ENCODE measurements at places on chromosomes 3 and 15. TPM values are rescaled to one million over a fixed set of nuclear protein-coding genes. Genes with fewer than 3 reads are reported as not detected.

GRCh38 chr15:86837294-86838061 is 757.8 kb downstream of the AGBL1 start:
- no peak for DNase-seq

- DNase-seq, result peak; percentile 86
Observed at GRCh38 chr3:151431940-151432339, 28.9 kb downstream of the IGSF10 start.

- no peak for DNase-seq
Observed at GRCh38 chr3:132396255-132396654, 21.0 kb upstream of the DNAJC13 start.

DNA sequence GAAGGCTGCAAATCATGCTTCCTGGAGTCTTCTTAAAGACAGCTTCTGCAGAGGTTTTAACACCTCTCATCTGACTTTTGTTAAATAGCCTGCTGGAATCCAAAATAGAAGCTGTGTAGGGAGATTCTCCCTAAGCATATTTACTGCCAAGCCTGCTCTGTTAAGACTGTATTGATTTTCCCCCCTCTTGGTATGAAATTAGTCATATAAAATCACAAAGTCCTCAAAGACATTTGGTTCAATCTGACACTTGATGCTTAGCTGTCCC is 94.6 kb downstream of the ITPR1 start:
- DNase-seq, result no peak

Gene ZNF774
- total RNA-seq, result 2.3 TPM

GRCh38 chr3:54899273-54899672 is 28.6 kb downstream of the LRTM1 start:
- no peak for DNase-seq

DNA sequence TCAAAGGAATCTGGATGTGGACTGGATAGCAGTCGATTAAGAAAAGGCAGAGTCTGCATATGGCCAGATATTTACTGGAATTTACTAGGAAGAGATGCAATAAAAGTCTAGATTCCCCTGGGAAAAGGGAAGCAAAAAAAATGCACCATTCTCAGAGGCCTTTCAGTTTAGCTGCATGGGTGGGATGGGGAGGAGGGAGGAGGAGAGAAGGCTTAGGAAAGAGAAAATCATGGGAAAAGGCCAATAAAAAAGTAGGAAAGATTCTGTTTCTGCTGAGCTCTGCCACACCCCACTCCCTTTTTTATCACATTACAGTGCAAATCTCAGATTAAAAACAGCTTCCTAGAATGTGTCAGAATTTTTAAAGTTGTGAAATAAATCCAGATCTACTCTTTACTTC is 103.6 kb downstream of the ADAMTS9 start:
- peak; percentile 52 for DNase-seq

DNA sequence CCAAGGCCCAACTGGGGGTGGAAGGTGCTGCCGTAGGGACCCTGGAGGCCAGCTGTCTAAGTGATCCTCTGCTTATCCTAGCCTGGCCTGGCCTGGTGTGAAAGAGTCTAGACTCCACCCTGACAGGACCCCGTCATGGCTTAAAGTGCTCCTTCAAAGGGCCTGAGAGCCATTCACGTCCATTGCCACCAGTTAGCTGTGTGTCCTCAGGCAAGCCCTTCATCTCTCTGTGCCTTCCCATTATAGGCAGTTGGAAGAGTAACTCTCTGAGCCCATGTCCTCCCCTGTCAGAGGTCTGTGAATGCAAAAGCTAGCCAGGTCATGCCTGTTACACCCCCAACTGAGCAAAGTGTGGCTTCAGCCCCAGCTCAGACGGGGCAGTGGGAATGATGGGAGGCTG is 9.1 kb upstream of the DNAH1 start:
- DNase-seq, result no peak

DNA sequence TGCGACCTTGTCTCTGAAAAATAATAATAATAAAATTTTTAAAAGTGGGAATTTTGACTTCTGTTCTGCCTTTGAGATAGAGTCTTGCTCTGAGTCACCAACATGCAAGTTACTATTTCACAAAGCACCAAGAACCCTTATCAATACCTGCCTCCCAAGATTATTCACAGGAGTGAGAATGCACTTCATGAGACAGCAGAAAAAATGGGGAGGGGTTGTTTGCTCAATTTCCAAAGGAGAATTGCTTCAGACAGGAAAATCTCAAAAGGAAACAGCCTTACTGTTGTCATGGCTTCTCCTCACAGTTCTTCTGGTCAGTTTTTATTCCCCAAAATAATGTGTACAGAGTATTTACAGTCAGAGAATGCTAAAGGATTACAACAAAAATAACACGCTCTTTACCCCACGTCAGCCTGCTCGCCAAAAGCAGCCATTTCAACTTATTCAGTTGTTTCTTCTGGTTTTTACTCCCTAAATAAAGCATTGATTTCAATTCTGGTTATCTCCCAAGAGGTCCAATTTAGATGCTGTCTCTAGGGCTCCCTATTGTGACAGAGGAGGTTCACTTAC is 89.0 kb downstream of the PPCDC start:
- DNase-seq, result peak; percentile 57

DNA sequence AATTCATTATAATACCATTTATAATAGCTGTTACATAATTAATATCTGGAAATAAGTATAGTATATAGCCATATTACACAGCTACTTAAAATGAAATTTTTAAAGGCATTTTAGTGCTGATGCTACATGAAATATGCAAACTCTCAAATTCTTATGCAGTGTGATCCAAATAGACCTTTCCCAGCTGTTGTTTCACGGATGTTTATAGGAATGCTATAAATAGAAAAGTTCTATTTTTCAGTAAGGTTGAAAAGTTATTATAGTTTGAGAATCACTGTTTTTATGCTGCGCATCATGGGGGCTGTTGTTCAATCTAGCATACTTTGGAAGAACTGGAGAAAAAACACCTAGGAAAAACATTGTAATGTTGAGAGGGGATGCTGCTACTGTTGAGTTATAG is 147.7 kb upstream of the TRIM42 start:
- DNase-seq, result no peak

GRCh38 chr3:170128259-170128976 is 53.1 kb downstream of the PHC3 start:
- no peak for DNase-seq

Gene GPR160
- total RNA-seq, result 0.90 TPM

Gene RNU5B-1
- total RNA-seq, result not detected

Gene MOBP
- total RNA-seq, result not detected

Gene GABRR3
- total RNA-seq, result not detected
